ENCODE measurements at places on chromosomes 6 and 20. TPM values are rescaled to one million over a fixed set of nuclear protein-coding genes. Genes with fewer than 3 reads are reported as not detected.

GRCh38 chr6:22466665-22467245 is 102.6 kb upstream of the HDGFL1 start:
- peaks cover 8% of the 10 kb centered on the region for H3K4me1 ChIP-seq
- no peaks in the 10 kb centered on the region for H3K27me3 ChIP-seq
- peak; percentile 60 for DNase-seq
- H3K27ac ChIP-seq: no peak overlapping the region
- no peaks in the 10 kb centered on the region for H3K36me3 ChIP-seq
- H3K4me3 ChIP-seq: no peak overlapping the region

DNA sequence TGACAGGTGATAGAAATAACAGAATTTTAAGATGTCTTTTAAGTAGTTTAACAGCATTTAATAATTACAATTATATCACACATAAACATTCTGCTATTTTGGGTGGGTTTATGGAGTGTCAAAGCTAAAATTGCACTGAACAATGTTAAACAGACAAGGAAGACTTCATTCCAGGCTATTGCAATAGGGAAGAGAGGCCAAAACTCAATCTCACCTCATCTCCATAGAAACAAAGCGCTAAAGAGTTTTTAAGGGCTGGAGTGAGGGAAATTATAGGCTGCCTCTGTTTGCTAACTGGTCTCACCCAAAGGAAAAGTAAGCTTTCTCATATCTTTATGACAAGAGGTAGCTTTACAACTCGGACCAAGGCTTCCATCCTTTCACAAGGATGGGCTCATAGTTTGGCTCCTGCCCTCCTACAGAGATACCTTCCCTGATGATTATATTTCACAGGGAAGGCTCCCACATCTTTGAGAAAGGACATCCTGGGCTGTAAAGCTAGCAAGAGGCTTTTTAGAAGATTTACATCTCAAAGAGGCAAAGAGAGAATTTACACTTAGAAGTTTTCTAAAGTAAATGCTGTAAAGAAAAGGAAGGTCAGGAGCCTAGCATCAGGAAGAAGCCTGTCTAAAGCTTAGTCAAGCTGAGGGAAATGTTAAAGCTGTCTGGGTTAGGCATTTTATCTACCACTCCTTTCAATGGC is 350.2 kb upstream of the IMPG1 start:
- H3K27me3 ChIP-seq: no peaks in the 10 kb centered on the region
- H3K4me3 ChIP-seq: no peak overlapping the region
- DNase-seq: peak; percentile 68
- H3K4me1 ChIP-seq: no peaks in the 10 kb centered on the region
- H3K36me3 ChIP-seq: no peaks in the 10 kb centered on the region

- H3K4me1 ChIP-seq: no peaks in the 10 kb centered on the region
- no peaks in the 10 kb centered on the region for H3K27me3 ChIP-seq
- no peaks in the 10 kb centered on the region for H3K36me3 ChIP-seq
- no peak overlapping the region for H3K4me3 ChIP-seq
- DNase-seq: no peak
- no peak overlapping the region for H3K27ac ChIP-seq
These were observed 1040.0 kb upstream of the MAP3K7 start for GRCh38 chr6:91626911-91627310.

DNA sequence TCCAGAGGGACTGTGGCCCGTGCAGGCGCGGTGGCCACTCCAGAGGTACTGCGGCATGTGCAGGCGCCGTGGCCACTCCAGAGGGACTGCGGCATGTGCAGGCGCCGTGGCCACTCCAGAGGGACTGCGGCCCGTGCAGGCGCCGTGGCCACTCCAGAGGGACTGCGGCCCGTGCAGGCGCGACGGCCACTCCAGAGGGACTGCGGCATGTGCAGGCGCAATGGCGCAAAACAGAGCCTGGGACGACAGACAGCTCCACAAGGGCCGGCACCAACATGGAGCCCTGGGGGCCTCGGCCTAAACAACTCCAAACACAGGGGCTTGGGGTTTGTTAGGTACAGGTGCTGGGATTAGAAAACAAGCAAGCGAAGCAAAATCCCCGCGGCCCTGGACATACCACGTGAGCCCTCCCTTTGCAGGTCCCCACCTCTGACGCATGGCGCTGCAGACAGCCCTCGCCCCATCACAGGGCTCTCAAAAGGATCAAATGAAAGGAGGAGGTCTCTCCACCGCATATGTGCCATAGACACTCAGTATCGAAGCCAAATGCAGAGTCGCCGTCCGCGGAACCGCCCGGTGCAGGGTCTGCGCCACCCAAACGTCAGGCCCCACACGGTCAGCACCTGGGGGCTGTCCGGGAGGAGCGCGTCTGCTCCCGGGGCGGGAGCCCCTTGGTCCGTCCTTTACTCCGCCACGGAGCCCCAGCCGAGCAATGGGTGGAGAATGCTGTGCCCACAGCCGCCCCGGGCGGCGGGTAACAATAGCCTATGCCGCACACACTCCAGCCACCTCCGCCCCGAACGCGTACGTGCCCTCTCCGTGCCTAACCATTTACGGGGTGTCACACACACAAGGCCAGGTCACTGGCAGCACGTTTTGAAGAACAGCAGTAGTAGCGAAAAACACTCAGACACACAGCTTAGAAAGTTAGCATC is 85.7 kb downstream of the TAF4 start:
- H3K36me3 ChIP-seq: no peaks in the 10 kb centered on the region
- no peaks in the 10 kb centered on the region for H3K27me3 ChIP-seq
- no peak overlapping the region for H3K4me3 ChIP-seq
- no peaks in the 10 kb centered on the region for H3K4me1 ChIP-seq

- DNase-seq: no peak
- no peak overlapping the region for H3K4me3 ChIP-seq
- H3K36me3 ChIP-seq: peaks cover 4% of the 10 kb centered on the region
- H3K27ac ChIP-seq: no peak overlapping the region
- H3K27me3 ChIP-seq: no peaks in the 10 kb centered on the region
These were observed 22.1 kb downstream of the PREX1 start for GRCh38 chr20:48805716-48806115.

GRCh38 chr20:17129089-17129488 is 97.8 kb upstream of the PCSK2 start:
- no peak for DNase-seq
- no peaks in the 10 kb centered on the region for H3K36me3 ChIP-seq
- H3K27me3 ChIP-seq: no peaks in the 10 kb centered on the region
- no peak overlapping the region for H3K27ac ChIP-seq

GRCh38 chr6:147676495-147677199 is 168.2 kb downstream of the SAMD5 start:
- H3K36me3 ChIP-seq: no peaks in the 10 kb centered on the region
- no peak overlapping the region for H3K27ac ChIP-seq
- H3K4me1 ChIP-seq: peaks cover 10% of the 10 kb centered on the region
- H3K27me3 ChIP-seq: no peaks in the 10 kb centered on the region

GRCh38 chr6:90420500-90420899 is 123.9 kb upstream of the BACH2 start:
- no peaks in the 10 kb centered on the region for H3K27me3 ChIP-seq
- H3K27ac ChIP-seq: no peak overlapping the region
- no peaks in the 10 kb centered on the region for H3K36me3 ChIP-seq
- no peak for DNase-seq
- no peak overlapping the region for H3K4me3 ChIP-seq

GRCh38 chr6:106122938-106123656 is 37.0 kb downstream of the PRDM1 start:
- no peaks in the 10 kb centered on the region for H3K4me1 ChIP-seq
- no peaks in the 10 kb centered on the region for H3K36me3 ChIP-seq
- no peaks in the 10 kb centered on the region for H3K27me3 ChIP-seq
- DNase-seq: no peak
- no peak overlapping the region for H3K27ac ChIP-seq
- H3K4me3 ChIP-seq: no peak overlapping the region

- no peaks in the 10 kb centered on the region for H3K4me1 ChIP-seq
- H3K4me3 ChIP-seq: no peak overlapping the region
- H3K27me3 ChIP-seq: no peaks in the 10 kb centered on the region
- no peak overlapping the region for H3K27ac ChIP-seq
These were observed 152.1 kb upstream of the FLRT3 start for GRCh38 chr20:14489544-14489943.

- no peak overlapping the region for H3K4me3 ChIP-seq
- no peaks in the 10 kb centered on the region for H3K27me3 ChIP-seq
- peaks cover 44% of the 10 kb centered on the region for H3K36me3 ChIP-seq
- no peak for DNase-seq
- H3K4me1 ChIP-seq: no peaks in the 10 kb centered on the region
These were observed 12.3 kb downstream of the DDX27 start for GRCh38 chr20:49231471-49231870.

GRCh38 chr6:142355520-142356174 is 53.8 kb downstream of the ADGRG6 start:
- H3K27me3 ChIP-seq: no peaks in the 10 kb centered on the region
- no peak for DNase-seq
- H3K4me1 ChIP-seq: peaks cover 60% of the 10 kb centered on the region
- no peaks in the 10 kb centered on the region for H3K36me3 ChIP-seq
- no peak overlapping the region for H3K4me3 ChIP-seq
- no peak overlapping the region for H3K27ac ChIP-seq

- H3K27ac ChIP-seq: no peak overlapping the region
- peaks cover 2% of the 10 kb centered on the region for H3K4me1 ChIP-seq
- peaks cover 22% of the 10 kb centered on the region for H3K27me3 ChIP-seq
- no peaks in the 10 kb centered on the region for H3K36me3 ChIP-seq
These were observed 38.2 kb downstream of the HLA-A start for GRCh38 chr6:29980511-29980910.

GRCh38 chr6:8809662-8810061 is 374.3 kb upstream of the SLC35B3 start:
- no peaks in the 10 kb centered on the region for H3K27me3 ChIP-seq
- no peak overlapping the region for H3K4me3 ChIP-seq
- no peaks in the 10 kb centered on the region for H3K4me1 ChIP-seq
- H3K27ac ChIP-seq: no peak overlapping the region
- DNase-seq: no peak
- H3K36me3 ChIP-seq: no peaks in the 10 kb centered on the region

DNA sequence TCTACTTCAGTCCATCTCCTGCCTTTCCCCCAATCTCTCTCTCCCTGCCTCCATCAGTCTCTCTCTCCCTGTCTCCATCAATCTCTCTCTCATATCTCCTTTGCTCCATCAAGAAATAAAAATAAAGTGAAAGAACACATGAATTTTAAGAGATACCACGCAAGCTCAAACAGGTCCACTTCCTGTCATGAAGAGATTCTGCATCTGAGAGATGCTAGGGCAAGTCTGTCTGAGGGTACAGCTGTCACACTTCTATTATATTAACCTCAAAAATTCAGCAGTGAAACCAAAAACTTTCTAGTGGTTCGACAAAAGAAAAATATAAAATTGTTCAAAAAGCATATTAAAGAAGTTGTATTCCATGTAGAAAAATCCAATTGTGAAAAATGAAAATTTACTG is 296.8 kb upstream of the RSPO3 start:
- H3K4me1 ChIP-seq: no peaks in the 10 kb centered on the region
- no peak overlapping the region for H3K27ac ChIP-seq
- no peak overlapping the region for H3K4me3 ChIP-seq
- H3K27me3 ChIP-seq: no peaks in the 10 kb centered on the region
- H3K36me3 ChIP-seq: no peaks in the 10 kb centered on the region
- no peak for DNase-seq

- H3K36me3 ChIP-seq: no peaks in the 10 kb centered on the region
- no peak overlapping the region for H3K4me3 ChIP-seq
- no peak overlapping the region for H3K27ac ChIP-seq
- no peak for DNase-seq
These were observed 108.8 kb upstream of the HEY2 start for GRCh38 chr6:125640441-125641150.

- no peak overlapping the region for H3K27ac ChIP-seq
- DNase-seq: no peak
- no peak overlapping the region for H3K4me3 ChIP-seq
- no peaks in the 10 kb centered on the region for H3K4me1 ChIP-seq
- H3K36me3 ChIP-seq: no peaks in the 10 kb centered on the region
These were observed 1846.5 kb upstream of the DEFB115 start for GRCh38 chr20:29410806-29411457.

- H3K4me3 ChIP-seq: no peak overlapping the region
- no peak overlapping the region for H3K27ac ChIP-seq
- no peaks in the 10 kb centered on the region for H3K27me3 ChIP-seq
- no peak for DNase-seq
- H3K4me1 ChIP-seq: no peaks in the 10 kb centered on the region
These were observed 16.7 kb upstream of the MAK start for GRCh38 chr6:10854922-10855632.

DNA sequence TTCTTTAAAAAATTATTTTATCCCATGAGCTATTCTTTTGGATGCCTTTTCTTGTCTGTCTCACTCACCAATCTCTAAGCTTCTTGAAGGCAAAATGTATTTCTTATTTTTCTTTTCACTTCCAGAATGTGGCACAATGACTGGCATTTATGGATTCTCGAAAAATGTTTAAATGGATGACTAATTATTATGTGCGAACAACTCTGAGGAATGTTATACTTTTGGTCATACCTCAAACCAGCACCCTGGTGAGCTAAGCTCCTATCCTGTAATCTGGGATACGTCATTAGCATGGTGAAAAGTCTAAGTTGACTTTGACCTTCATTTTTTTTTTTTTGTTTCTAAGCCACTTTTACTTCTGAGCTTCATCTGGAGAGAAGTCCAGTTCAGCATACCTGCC is 214.0 kb upstream of the CEP162 start:
- no peaks in the 10 kb centered on the region for H3K36me3 ChIP-seq
- no peaks in the 10 kb centered on the region for H3K4me1 ChIP-seq

DNA sequence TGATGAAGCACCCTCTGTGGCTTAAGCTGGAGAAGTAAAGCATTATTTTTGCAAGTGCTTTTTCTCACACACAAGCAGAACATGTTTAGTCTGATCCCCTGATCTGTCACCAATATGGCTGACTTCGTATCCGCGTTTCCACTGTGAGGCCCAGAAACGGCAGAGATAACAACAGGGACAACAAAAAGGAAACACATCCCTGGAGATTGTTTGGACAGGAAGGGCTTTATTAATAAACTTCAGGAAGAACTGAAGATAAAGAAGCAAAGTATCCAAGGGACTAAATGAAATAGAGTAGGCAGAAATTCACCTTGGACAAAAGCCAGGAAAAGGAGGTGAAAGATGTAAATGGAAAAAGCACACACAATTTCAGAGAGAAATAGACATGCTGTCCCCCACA is 49.2 kb downstream of the RARS2 start:
- H3K4me3 ChIP-seq: no peak overlapping the region
- no peaks in the 10 kb centered on the region for H3K27me3 ChIP-seq
- H3K27ac ChIP-seq: no peak overlapping the region
- no peaks in the 10 kb centered on the region for H3K4me1 ChIP-seq

- no peak overlapping the region for H3K4me3 ChIP-seq
- DNase-seq: peak; percentile 64
- H3K27me3 ChIP-seq: no peaks in the 10 kb centered on the region
- H3K36me3 ChIP-seq: no peaks in the 10 kb centered on the region
These were observed 12.0 kb downstream of the SLC12A5 start for GRCh38 chr20:46040902-46041535.

Gene LRP11
- 39.5 TPM for total RNA-seq

Gene ZKSCAN3
- 4.5 TPM for total RNA-seq

Gene EMILIN3
- total RNA-seq: 0.06 TPM

Gene PRRT1
- total RNA-seq: 0.57 TPM

Gene PSORS1C2
- not detected for total RNA-seq

Gene SPEF1
- 15.5 TPM for total RNA-seq

Gene SLC35F1
- 0.09 TPM for total RNA-seq

Gene ANKRD66
- 12.4 TPM for total RNA-seq

Data from lung (tissue), 17 donors.